ENCODE measurements at places on chromosomes 2 and 18.

GRCh38 chr18:4605212-4605611, 150.1 kb upstream of the DLGAP1 start:
- DNase-seq = no peak

DNA sequence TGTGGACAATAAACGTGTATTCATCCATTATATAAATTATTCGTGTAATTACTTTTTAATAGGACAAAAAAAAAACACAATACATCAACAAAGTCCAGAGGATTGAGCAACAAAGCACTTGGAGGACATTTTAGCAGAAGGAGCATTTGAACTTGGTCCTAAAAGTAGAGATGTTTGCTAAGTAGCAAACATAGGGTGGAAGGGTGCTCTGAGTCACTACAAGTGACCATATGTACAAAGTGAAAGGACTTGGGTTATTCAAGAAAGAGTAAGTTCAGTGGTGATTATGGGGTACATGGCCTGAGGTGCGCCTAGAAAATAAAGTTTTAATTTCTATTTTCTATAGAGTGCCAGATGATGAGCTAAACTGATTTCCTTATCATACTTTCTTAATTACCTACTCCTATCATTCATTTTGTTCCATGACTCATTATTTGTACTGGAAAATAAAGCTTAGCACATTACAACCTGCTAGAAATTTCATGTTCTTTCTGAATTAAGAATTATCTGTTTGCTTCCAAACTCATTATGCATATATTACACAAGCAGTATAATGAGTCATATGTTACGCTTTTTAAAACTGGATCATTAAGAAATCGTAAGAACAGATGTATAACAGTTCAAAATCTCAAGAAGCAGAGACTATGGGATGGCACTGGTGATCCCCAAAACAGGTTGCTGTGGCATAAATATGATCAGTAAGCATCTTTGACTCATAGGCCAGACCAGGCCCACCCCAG, 13.1 kb upstream of the PPP1R1C start:
- DNase-seq = no peak

DNA sequence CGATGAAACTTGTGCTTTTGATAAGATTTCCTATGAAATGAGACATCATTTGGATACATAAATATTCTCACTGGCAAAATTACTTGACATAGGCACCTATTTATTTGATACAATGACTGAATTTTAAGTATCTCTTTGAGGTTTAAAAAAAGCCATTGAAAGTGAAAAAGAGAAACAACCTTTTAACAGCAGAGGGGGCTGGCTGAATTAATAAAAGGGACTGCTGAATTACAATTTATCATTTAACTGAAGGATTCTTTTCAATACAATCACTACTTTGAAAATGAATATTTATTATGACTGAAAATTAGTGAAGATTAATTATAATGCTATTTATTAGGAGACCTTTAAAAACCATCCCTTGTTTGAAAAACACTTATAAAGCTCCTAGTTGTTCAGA, 335.3 kb downstream of the DLGAP1 start:
- DNase-seq = no peak

- DNase-seq = no peak
These were observed 12.7 kb downstream of the CATIP start for GRCh38 chr2:218369330-218369729.

Measured in Peyer's patch (tissue), 4 donors.